ENCODE measurements at places on chromosomes 7 and 10. TPM values are rescaled to one million over a fixed set of nuclear protein-coding genes. Genes with fewer than 3 reads are reported as not detected.

CACNA2D1 gene
- 54.5 TPM for total RNA-seq

FXYD4 gene
- total RNA-seq: not detected

ZKSCAN1 gene
- 19.8 TPM for total RNA-seq

PROSER2 gene
- total RNA-seq: 3.1 TPM

DNA sequence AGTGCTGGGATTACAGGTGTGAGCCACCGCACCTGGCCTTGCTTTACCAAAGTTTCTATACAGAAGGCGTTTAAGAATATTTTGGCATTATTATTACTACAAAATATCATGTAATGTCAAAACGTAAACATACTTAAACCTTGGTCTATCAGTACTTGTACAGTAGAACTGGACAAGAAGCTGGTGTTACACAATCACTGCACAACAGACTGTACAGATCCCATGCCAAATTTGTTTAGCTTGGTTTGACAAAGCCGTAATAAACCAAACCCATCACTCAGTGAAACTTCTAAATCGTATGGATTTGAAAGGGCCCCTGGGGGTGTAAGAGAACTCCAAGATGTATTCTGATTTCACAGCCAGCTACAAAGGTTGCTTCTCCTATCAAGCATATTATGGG, 51.8 kb upstream of the RHEB start:
- DNase-seq: no peak

GRCh38 chr7:26626156-26626555, 238.2 kb downstream of the SKAP2 start:
- no peak for DNase-seq

GRCh38 chr7:97480772-97481390, 251.0 kb upstream of the TAC1 start:
- no peak for DNase-seq

DNA sequence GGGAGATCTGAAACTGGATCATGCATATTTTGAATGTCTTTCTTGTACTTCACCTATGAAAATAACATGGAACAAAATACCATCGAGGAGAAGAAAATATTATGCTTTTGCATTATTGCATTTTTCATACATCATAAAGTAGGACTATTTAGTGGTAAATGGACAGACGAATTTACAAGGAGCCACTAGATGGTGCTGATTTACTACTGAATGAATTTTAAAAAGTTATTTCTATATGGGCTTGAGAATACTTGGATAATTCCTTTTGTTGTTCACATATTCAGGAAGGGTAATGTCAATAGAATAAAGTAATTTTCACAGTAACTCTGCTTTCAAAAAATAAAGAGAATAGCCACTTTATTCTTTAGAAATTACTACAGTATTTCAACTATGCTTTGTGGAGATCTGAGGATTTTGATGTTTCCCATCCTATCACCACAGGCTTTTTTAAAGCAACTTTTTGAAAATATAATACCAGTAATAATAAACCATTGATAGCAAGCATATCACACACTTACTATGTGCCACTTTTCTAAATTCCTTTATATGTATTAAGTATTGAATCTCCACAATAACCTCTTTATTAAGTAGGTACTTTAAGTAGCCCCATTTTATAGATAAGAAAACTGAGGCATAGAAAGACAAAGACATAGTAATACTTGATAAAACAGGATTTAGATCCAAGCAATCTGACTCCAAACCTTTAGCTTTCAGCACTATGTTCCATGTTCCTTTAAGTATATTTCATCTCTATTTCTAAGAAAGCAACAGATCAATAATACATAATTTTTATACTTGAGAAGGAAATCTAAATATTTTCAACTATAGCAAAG, 38.6 kb downstream of the NEBL start:
- no peak for DNase-seq

DNA sequence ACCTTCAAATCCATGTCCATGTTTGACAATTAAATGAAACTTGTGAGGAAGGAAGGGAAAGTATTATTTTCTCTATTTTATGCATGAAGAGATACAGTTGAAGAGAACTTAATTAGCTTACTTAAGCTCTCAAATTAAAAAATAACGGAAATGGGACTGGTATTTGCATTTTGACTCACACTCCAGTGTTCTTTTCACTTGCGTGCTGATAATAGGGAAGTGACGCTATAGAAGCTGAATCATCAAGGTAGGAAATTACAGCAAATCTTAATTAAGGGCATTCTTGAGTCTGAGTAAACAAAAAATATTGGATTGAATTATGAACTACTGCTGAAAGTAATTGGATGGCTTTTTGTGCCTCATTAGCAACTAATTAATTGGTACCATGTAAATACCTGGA, 44.0 kb upstream of the NPVF start:
- no peak for DNase-seq

- DNase-seq: peak; percentile 5
Measured at GRCh38 chr10:48538611-48539010, 66.3 kb downstream of the ARHGAP22 start.

DNA sequence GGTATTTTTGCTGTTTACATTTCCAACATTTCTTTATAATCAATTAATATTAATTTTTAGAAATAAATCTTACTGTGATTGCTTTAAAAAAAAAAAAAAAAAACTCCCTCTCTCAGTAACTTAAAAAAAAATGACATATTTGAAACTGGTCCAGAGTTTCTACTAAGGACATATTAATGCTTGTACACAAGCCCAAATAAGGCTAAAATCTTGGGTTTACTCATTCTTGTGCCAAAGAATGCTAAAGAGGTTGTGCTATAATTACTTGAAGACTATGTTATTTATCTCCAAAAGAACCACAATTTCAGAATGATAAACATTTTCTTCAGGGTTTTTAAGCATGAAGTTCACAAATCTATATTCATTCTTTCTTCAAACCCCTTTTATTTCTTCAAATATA, 39.4 kb upstream of the PHF14 start:
- no peak for DNase-seq

DNA sequence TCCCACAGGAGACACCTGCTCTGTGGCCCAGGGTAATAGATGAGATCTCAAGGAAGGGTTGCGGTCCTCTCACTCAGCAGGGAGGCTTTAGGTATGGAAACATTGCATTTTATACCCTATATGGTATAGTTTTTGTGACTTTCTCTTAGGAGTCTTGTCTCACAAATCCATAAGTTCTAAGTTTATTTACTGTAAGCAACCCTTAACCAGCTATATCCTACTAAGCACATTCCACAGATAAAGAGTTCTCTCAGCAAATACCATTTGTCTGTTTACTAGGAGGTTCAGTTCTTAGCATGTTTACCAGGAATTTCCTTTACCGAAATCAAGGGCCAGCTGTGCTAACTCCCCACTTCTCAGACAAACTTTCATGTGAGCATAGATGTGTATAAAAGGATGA, 66.9 kb downstream of the ANLN start:
- DNase-seq: no peak

- no peak for DNase-seq
Measured at GRCh38 chr10:118595598-118596425, at the start of gene PRLHR. PRLHR (minus strand) TSS chr10:118595648; CDS start chr10:118595244, 404 bp downstream.

DNA sequence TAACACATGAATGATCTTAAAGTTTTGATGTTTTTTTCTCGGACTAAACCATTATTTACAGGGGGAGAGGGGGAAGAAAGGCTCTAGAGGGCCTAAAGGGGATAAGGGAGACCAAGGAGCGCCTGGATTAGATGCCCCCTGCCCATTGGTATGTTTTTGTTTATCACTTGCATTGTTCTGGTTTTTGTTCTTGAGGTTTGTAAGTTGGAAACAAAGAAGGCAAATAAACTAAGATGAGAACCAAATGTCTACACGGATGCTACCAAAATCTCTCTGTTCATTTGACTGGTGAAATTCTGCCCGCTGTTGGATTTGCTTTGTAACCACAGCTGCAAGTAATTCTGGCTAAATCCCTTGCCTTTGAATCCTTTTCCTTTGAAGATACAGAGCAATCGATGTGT, 99.8 kb upstream of the MACROH2A2 start:
- no peak for DNase-seq

GRCh38 chr10:106661767-106662140, 502.8 kb downstream of the SORCS1 start:
- DNase-seq: no peak

DNA sequence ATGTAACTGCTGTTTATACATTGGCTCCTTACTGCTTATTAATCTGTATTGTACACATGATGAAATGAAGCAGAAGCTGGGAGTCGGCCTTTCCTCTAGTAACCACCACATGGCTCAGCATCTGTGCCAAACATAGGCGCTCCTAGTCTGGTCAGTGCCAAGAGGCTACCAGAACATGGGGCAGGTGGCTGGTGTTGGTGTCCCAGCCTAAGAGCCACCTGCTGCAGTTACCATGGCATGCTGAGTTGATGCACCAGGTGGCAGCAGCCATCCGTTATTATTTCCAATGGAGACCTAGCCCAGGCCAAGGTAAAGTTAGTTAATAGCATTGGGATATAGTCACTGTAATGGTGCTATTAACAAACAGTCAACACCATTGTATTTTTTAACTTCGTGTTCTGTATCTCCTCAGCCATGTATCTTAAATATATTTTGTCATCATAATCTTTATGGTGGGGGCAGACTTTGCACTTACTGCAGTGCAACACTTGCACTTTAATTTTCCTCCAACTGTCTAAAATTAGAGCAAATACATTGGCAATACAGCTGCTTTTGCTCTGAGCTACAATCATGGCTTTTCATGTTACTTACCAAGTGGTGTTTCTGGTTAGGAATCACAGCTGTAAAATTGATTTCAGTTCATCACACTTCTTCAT, 33.1 kb downstream of the HBP1 start:
- DNase-seq: no peak

Measured in right atrium auricular region (tissue), 2 donors.